ENCODE measurements at places on chromosomes 4 and X.

GRCh38 chr4:29571322-29571721 is 1148.8 kb upstream of the PCDH7 start:
- DNase-seq: no peak

- DNase-seq: peak; percentile 9
Measured at GRCh38 chrX:72351606-72352334, 46.1 kb upstream of the CITED1 start.

- peak; percentile 96 for DNase-seq
Measured at GRCh38 chr4:147754037-147754445, 22.2 kb downstream of the ARHGAP10 start.

DNA sequence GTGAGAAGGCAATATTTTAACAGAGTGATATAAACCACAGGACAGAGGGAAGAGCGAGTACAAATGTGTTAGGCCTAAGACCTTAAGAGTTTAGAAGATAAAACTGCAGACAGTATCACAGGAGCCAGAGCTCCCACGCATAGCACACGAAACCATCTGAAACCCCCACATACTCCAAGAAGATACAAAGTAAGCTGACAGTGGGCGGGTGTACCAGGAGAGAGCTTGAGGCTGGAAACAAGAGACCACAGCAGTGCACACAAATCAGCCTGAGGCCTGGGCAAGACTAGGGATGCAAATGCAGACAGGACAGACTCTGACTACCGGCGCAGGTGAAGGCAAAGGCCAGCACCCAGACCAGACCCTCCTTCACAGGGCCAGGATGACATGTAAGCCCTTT is 54.1 kb upstream of the ARHGAP24 start:
- DNase-seq: no peak

- DNase-seq: no peak
Measured at GRCh38 chr4:40980318-40980883, 230.6 kb downstream of the NSUN7 start.

DNA sequence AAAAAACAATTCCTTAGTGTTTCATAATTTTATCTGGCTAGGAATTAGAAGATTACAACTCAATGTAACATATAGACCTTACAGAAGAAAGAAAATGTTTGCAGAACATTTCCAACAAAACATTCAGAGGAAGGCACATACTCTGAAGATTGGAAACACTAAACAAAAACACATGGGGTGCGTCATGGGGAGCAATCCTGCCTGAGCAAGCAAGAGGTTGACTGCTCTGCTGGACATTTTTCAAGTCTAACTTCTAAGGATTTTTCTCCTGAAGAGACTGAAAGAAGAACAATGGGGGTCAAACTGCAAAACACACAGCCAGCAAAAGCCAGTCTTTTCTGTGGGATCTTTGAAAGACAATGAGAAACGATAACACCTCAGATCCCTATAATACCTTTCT is 182.8 kb downstream of the GUCY2F start:
- no peak for DNase-seq

DNA sequence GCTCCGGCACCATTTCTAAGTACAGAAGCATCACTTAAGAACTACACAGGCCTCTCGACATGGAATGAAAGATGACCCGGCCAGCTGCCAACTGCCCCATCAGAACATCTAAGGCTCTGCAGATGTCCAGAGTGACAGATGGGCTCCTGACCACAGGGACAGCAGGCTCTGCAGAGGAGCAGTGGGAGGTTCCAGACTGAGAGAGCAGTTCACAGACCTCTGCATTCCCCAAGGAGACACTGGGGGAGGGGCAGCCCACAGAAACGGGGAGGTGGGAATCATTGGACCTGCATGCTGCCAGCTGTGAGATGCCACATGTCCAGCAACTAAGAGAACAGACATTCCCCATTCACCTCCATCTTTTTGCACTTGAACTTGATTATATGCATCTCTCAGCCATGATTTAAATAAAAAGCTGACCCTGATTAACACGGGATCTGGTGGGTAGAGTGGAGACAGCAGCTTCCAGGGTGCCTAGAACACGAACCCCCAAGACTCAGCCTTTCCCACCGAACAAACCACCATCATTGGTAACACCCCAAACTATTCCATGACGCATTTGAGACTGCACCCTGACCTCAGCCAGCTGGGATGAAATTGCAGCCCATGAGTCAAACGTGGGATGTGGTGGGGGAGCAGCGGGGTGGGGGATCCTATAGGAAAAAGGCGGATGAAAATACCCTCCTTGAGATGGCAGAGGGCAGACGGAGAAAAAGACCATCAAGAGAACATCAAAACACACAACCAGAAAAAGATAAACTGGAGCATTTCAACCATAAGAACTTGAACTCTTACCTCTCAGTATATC is 47.2 kb downstream of the AFAP1 start:
- peak; percentile 98 for DNase-seq

GRCh38 chrX:153226344-153227185 is 47.5 kb downstream of the MAGEA1 start:
- DNase-seq: peak; percentile 36

DNA sequence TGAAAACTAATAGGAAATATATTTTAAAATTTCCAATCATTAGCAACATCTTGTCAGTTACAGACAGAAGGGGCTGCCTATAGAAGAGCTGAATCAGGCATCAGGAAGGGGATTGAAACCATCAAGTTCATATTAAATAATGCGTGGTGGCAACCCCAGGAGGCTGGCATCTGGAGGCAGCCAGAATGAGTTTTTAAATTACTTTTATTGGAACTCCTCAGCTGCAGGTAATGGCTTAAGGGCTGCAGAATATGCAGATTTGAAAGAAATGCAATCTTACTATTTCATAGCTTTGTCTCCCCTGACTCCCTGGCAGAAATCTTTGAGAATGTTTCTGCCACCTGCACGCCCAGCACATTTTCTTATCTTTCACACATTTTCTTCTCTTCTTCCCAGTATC is 711.6 kb downstream of the PCDH19 start:
- no peak for DNase-seq

GRCh38 chr4:6307891-6308290 is 38.2 kb downstream of the WFS1 start:
- DNase-seq: no peak

- peak; percentile 12 for DNase-seq
Measured at GRCh38 chr4:136526517-136526916, 1005.8 kb downstream of the PCDH18 start.

GRCh38 chrX:94871640-94872039 is 1197.6 kb downstream of the FAM133A start:
- no peak for DNase-seq

DNA sequence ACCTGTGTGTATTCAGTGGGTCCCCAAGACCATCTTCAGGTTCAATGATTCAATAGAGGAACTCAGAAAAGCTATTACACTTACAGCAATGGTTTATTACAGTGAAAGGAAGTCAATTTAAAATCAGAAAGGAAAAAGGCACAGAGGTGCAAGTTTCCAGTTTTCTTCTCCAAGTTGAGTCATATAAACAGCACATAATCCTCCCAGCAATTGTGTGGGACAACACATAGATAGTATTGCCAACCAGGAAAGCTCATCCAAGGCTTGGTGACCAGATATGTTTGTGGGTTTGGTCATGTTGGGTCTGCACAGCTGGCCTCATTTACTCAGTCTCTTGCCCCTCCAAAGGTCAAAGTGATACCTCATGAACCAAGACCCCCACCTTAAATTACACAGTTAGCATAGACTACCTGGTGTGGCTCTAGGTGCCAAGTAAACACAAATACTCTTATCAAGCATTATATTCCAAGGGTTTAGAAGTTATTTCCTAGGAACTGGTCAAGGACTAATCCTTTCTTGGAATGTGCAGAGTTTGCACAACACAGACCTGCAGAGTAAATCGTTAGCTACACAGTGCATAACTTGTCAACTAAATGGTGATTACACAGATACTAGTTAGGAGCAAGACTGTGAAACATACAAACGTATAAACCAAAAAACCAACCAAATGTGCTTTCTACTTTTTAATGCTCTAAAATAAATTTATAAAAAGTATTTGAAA is 777.3 kb downstream of the PCDH18 start:
- DNase-seq: no peak

GRCh38 chr4:4333265-4333706 is 43.2 kb downstream of the ZBTB49 start:
- peak; percentile 90 for DNase-seq

DNA sequence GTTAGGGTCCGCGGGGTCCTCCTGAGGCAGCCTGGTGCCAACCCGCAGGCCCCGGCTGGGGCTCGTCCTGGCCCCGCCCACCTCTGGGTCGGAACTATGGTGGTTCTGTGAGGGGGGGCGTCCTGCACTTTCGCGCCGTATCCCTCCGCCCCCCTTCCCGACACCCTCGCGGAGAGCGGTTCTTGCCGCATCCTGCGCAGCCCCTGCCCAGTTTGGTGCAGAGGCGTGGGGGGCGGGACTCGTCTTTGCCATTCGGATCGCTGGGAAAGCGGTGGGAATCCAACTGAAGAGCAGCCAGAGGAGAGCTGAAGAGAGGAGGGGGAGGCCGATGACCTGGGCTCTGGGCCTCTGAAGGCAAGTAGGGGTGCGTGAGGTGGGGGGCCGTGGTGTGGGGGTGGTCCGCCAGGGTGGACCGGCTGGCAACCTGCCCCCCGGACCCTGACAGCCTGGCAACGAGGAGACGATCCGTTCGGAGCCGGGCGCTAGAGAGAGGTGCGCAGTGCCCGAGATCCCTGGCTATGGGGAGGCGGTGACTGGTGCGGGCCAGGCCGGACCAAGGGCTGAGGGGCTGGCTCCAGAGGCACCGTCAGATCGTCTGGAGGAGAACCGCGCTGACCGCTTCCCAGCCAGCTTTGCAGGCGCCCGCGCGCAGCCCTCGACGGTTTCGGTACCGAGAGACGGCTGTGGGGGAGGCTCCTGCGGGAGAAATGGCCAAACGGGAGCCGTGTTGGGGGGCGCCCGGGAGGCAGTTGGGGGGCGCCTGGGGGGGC is at the start of gene GPRASP1:
Gene GPRASP1 (plus strand): TSS at position 242 of the 770 bp plus-strand sequence. CDS start 2,431 bp downstream, outside the sequence.
- peak; percentile 50 for DNase-seq

GRCh38 chrX:34053931-34054330 is 78.2 kb downstream of the FAM47A start:
- DNase-seq: no peak

DNA sequence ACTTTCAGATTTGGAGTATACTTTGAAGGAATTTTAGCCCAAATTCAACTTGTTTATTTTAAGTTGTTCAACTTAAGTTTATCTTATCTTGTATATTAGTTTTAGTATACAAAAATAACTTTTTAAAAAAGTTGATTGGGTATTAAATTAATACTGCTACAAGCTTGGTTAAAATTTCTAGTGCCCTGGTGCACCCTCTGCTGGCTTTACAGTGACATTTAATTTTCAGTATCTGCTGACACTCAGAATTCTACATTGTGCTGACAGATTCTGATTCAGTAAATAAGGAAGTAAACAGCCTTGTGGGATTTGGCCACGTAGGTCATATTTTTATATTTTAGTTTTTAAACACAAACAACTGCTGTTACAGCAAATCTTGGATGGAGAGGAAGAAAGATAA is 2.9 kb downstream of the EDA start:
- peak; percentile 28 for DNase-seq

DNA sequence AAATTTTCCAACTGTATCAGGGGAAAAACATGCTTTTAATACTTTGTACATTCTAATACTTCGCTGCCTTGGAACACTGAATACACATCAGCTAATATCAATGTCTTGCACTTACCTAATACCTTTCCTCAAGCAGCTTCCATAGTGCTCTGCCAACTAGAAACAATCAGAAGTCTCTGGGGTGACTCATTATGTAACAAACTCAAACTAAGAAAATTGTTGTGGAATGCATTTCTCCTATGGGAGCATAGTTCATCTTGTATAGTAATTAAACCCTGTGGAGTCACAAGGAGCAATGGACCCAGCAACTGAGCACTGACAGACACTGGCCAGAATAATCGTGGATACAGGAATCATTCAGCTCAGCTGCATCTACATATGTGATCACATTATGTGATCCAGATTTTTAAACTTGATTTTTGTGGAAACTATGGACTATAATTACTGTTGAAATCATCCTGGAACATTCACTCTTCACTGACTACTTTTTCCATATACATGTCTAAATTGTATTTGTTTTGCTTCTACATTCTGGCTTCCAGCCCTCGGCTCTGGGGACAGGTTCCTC is 496.9 kb downstream of the TMA16 start:
- peak; percentile 39 for DNase-seq

GRCh38 chr4:76381986-76382385 is 39.0 kb downstream of the CCDC158 start:
- DNase-seq: no peak

- DNase-seq: peak; percentile 81
Measured at GRCh38 chr4:27010334-27010940, 149.8 kb downstream of the STIM2 start.

DNA sequence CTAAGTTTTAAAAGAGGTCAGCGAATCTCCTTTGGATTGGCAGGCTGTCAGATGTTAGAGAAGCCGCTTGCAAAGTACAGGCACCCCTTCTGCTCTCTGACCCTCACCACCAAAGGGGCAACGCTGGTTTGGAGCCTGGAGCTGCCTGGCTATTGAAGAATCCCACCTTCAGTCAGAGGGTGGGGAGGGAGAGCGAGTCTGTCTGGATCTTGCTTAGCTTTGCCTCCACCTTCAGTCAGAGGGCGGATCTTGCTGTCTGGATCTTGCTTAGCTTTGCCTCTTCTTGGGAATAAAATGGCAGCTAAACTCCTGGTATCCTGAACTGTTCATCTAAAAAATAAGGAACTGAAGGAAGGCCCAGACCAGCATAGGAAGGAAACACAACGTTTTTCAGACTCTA is 7.3 kb downstream of the CCDC110 start:
- DNase-seq: no peak

DNA sequence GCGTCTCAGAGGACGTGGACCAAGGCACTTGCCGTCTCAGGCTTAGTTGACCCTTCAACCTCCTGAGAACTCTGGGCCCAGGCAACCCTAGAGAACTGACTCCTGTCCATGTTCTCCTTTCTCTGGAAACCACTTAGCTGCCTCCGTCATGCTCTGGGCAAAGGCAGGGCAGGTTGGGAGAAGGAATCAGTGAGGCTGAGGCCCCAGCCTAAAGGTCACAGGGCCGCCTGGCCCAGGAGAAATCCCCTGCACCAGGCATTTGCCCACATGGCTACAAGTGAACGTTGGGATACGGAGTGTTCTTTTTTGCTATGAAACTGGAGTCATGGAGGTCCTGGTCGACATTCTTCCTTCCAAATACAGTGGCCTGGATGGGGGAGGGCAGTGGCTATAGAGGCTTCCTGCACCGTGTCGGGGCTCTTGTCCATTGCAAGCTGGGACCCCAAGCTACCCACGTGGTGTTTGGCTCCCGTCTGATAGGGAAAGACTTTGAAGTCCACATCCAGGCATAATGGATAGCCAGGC is 76.0 kb downstream of the CRMP1 start:
- DNase-seq: no peak

DNA sequence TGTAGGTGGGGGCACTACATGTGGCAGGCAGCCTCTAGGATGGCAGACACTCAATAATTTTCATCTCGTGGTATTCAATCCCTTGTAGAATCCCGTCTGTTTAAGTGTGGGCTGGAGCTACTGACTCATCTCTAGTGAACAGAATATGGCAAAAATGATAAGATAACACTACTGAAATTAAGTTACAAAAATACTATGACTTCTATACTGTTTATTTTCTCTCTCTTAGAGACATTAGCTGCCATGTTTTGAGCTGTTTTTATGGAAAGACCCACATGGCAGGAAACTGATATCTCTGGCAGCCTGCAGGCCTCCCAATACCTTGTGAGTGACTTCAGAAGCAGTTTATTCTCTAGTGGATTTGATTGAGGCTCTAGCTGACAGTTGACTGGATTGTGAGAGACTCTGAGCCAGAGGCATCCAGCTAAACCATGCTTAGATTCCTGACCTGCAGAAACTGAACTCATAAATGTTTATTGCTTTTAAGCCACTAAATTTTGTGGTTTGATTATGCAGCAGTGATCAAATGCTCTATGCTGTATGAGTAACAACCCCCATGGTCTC is 298.8 kb upstream of the CTSO start:
- DNase-seq: no peak

Data from fibroblast of lung (primary cell).